Mesothelial cell of epicardium (in vitro differentiated cells): ENCODE measurements at places on chromosomes 6 and 20. TPM values are rescaled to one million over a fixed set of nuclear protein-coding genes. Genes with fewer than 3 reads are reported as not detected.

GRCh38 chr6:100851819-100852218, 29.3 kb downstream of the ASCC3 start:
- H3K27ac ChIP-seq: no peak overlapping the region
- no peak overlapping the region for H3K4me3 ChIP-seq
- peaks cover 15% of the 10 kb centered on the region for H3K36me3 ChIP-seq
- no peak for DNase-seq
- H3K4me1 ChIP-seq: no peaks in the 10 kb centered on the region

DNA sequence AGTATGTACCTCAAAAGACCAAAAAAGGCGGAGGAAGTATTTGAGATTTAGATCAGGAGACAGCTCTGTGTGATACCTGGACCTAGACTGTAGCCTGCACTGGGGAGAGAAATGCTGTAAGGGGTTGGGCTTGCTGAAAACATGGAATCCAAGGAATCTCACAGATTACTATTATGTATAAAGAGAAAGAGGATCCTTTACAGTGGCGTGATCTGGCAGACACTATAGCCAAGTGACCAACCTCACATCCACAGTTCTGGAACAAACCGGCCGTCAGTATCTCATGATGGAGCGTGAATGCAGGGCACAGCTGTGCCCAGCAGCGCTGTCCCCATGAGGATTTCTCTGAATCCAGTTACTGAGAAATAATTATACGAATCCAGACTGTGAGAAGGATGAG, 12.3 kb downstream of the DDX27 start:
- H3K27me3 ChIP-seq: no peaks in the 10 kb centered on the region
- H3K36me3 ChIP-seq: peaks cover 52% of the 10 kb centered on the region
- DNase-seq: no peak
- H3K27ac ChIP-seq: peak overlapping the region; percentile 92

GRCh38 chr6:88107241-88107640, 58.9 kb downstream of the CNR1 start:
- H3K36me3 ChIP-seq: no peaks in the 10 kb centered on the region
- peaks cover 17% of the 10 kb centered on the region for H3K27me3 ChIP-seq
- DNase-seq: no peak
- no peaks in the 10 kb centered on the region for H3K4me1 ChIP-seq
- no peak overlapping the region for H3K27ac ChIP-seq
- H3K4me3 ChIP-seq: no peak overlapping the region

GRCh38 chr6:108362455-108362854, 67.6 kb downstream of the AFG1L start:
- no peak overlapping the region for H3K27ac ChIP-seq
- DNase-seq: no peak
- no peaks in the 10 kb centered on the region for H3K4me1 ChIP-seq
- peaks cover 5% of the 10 kb centered on the region for H3K36me3 ChIP-seq

The MAS1 gene
- not detected in 3 replicates for total RNA-seq

The PDRG1 gene
- total RNA-seq: 16.2 to 17.9 TPM (median 16.3 TPM) in 3 replicates
